ENCODE measurements at places on chromosomes 11 and 22.
A peak's percentile ranks its signal among the peaks of the same experiment; 100 is the strongest.

GRCh38 chr11:32312865-32313403 lies 122.4 kb downstream of the WT1 start:
- DNase-seq = peak; percentile 8

DNA sequence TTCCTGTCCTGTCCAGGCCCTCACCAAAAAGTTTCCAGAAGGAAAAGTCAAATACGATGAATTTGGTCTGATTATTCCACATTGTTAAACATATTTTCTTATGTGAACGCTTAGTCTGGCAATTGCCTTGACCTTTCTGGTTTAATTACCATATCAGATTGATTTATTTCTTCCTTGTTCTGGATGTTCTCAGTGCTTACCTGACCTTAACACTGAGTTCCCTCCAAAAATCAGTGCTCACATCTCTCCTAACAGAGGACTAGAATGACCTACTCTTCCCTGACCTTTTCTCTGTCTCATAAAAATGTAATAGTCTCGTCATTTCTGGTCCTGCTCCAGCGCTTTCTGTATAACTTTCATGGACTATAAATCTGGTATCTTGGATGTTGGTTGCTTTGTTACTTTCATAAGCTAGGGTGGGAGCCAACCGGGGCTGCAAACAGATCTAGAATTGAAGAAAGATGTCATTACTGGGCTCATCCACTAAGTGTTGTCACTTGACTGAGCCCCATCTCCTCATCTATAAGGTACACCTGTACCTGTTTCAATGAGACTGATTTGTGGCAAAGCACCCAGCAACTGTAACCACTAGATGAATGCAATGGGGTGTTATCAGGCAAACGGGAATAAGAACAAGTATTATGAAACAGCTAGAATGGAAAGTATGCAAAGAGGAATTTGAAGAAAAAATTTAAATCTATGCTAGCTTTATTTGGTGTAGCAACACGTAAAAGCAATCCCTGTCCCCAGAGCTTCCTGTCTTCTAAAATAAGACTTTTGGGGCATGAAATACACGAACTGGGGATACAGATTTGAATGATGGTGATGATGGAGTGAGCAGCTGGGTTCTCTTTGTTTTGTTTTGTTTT lies 2.4 kb downstream of the FADS2 start:
- no peak for DNase-seq

GRCh38 chr11:74437441-74438042 lies 29.8 kb downstream of the KCNE3 start:
- no peak for DNase-seq

DNA sequence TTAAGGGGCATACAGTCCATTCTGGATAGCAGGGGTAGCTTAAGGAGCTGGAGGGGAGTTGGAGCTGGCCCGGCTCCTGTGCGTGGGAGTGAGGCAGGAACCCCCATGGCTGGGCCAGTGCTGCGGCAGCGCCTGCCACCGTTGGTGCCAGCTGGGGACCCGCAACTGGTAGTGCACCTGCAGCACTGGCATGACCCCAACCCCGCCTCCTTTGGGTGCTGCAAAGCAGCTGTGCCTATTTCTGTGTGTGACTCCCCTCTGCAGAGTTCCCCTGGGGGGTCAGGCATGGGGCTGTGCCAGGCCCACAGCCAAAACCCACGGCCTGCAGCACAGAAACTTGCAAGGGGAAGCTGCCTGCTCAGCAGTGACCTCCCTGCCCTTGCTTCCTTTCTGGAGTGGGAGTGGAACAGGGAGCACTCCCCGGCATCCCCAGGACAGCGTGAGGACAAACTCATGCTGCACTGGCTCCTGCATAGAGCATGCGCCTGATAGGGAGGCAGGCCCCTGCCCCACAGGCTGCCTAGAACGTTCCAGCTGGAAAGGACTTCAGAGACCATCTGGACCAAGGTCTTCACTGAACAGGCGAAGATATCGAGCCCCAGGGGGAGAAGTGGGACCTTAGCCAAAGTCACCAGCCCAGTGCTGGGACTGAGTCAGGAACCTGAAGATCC lies 26.2 kb upstream of the RAB1B start:
- no peak for DNase-seq

- peak; percentile 48 for DNase-seq
Measured at GRCh38 chr22:44709881-44710392, 7.9 kb downstream of the PRR5 start.

GRCh38 chr11:130428316-130429119 lies at the start of gene ADAMTS8:
ADAMTS8 (minus strand) TSS chr11:130428609; CDS start chr11:130428286, 323 bp downstream.
- no peak for DNase-seq

GRCh38 chr11:79342686-79343085 lies 98.1 kb downstream of the TENM4 start:
- no peak for DNase-seq

DNA sequence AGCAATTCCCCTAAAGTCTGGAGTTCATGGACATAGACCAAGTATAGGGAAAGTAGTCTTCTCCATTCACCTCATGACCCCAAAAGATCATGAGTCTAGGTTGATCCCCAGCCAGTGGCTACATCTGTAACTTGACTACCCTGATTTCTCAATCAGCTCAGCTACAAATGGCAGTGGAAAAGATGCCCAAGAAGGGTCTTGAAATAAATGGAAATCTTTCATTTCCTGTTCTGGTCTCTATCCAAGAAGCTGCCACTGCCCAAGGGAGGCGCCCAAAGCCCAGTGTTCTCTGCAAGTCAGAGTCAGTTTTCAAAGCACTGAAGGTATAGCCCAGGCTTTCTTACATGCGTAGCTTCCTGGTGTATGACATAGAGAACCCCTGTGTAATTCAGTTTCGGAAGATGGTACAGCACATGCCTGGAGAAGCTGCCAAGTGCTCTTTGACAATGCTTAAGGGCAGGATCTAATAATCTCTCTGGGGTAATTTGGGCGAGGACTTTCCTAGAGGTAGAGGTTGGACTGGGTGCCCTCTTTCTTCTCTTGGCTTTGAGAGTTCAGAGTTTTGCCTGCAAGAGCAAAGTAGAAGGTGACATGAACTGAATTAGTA lies 101.1 kb downstream of the ADAMTS15 start:
- no peak for DNase-seq
